ENCODE measurements at places on chromosomes 16 and 17. TPM values are rescaled to one million over a fixed set of nuclear protein-coding genes. Genes with fewer than 3 reads are reported as not detected.

Gene NUTF2
- 114 TPM for total RNA-seq

Gene AATK
- total RNA-seq, result 1.8 TPM

Gene GDPD3
- 5.6 TPM for total RNA-seq

Gene TBC1D3C
- not detected for total RNA-seq

DNA sequence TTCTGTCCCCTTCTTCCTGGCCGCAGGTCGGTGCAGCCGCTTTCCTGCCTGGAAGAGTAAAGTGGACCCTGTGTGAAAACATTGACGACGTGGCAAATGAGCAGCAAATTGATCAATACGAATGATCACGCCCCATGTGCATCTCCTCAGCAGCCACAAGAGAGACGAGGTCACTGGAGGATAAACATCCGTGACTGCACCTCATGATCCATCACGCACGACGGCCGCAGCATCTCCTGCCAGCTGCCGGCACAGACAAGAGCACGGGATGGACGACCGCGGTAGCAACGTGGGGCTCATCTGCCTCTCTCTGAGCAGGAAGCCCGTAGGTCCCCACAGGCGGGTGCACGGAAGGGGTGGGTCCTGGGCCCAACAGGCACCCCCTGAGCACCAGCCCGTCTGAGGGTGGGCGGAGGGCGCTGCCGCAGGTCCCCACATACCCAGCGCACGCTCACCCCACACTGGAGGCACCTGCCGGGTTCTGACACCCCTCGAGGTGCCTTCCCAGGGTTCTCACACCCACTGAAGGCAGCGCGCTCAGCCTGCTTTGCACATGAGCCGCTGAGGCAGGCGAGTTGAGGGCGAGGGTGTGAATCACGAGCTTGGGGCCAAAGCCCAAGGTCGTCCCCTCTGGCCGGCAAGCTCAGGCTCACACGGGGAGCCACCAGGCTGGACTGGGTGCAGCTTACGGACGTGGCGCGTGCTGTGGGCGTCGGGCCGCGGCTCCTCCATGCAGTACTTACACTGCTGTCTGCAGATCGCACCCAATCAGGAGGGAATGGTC is 12.3 kb upstream of the CDH15 start:
- H3K4me3 ChIP-seq, result no peak overlapping the region
- H3K36me3 ChIP-seq, result no peaks in the 10 kb centered on the region
- no peaks in the 10 kb centered on the region for H3K27me3 ChIP-seq
- H3K4me1 ChIP-seq, result no peaks in the 10 kb centered on the region

DNA sequence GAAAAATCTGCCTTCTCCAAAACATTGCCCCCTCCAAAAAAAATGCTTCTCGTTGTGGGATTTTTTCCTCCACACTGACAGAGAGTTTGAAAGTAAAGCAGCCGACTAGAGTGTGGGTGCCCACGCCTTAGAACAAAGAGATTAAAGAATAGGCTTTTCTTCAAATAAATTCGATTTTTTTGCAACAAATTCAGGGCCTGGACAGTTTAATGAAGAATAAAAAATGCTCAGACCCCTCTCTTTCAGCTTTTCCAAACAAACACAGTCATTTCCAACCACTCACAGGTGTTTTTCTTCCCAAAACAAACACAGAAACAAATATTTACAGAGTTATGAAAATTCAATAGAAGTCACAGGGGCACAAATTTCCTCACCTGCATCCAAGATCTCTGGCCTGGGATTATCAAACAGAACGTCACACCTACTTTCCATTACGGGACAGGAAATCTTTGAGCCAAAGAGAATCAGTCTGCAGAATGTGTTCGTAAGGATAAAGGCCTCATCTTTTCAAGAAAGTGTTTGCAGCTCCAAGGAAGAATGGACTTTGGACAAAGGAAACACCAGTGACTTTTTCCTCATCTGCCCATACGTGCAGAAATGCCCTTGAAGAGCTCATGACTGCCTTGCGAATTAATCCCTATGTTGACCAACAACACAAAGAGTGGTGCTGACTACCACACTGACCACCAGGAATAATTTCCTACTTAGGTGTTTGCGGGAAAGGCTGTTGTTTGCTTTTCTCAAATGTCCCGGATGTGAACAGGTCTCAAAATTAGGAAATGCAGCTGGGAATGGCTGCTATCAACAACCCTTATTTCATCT is 31.3 kb upstream of the TOX3 start:
- H3K36me3 ChIP-seq, result no peaks in the 10 kb centered on the region
- H3K4me3 ChIP-seq, result no peak overlapping the region
- H3K27ac ChIP-seq, result no peak overlapping the region
- no peaks in the 10 kb centered on the region for H3K27me3 ChIP-seq

Measured in natural killer cell treated with Interleukin-12 subunit alpha and Interleukin-12 subunit beta and Interleukin-15 and Interleukin-18, amount 100 ng/mL, for 72 hours (primary cell).